Stimulated activated CD8-positive, alpha-beta memory T cell treated with anti-CD3 and anti-CD28 coated beads, Interleukin-4, amount 100 ng/mL, for 1 hour (primary cell): ENCODE measurements at places on chromosomes 12 and 14.

- no peak for DNase-seq
Measured at GRCh38 chr14:57345106-57345505, 45.3 kb upstream of the NAA30 start.

GRCh38 chr12:116277467-116278278, at the start of gene MED13L:
Gene MED13L, minus strand, starts transcription at chr12:116277693. Its CDS starts 562 bp downstream, at chr12:116277131.
- peak; percentile 67 for DNase-seq

GRCh38 chr12:13390381-13390861, 193.9 kb downstream of the EMP1 start:
- no peak for DNase-seq

GRCh38 chr12:45703942-45704341, 25.6 kb upstream of the ARID2 start:
- DNase-seq = no peak

GRCh38 chr12:100539202-100539601, 34.3 kb upstream of the GAS2L3 start:
- DNase-seq = no peak

DNA sequence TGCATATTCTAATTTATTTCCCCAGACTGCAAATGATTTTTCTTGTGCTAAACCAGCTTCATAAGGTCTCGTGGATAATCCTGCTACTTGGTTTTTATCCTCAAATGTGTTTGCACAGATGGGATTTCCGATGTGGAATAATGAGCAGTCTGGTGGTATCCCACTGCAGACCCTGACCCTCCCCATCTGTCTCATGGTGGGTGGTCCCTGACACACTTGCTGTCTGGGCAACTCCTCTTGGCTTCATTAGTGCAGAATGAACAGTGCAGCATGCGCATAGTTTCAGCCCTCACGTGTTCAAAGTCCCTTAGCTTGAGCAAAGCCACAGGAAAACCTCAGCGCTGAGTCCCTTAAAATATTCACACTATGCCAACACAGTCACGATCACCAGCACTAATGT, 996.5 kb downstream of the AACS start:
- DNase-seq = no peak

DNA sequence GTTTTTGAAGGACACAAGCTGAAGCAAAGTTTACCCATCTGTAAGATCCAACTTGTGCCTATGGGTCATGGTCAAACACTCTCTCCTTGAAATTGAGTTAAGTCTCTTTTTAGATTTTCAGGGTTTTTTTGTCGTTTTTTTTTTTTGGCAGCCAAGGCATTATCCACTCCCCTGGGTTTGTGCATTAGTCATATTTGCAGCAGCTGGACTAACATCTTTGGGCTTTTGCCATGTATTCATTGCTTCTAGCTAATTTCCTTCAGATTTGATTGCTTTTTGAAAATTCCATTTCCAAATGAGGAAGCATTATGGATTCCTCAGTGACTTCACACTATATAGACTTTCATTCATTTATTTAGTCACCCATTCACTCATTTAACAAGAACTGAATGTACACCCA, 80.3 kb upstream of the SRRM4 start:
- no peak for DNase-seq

DNA sequence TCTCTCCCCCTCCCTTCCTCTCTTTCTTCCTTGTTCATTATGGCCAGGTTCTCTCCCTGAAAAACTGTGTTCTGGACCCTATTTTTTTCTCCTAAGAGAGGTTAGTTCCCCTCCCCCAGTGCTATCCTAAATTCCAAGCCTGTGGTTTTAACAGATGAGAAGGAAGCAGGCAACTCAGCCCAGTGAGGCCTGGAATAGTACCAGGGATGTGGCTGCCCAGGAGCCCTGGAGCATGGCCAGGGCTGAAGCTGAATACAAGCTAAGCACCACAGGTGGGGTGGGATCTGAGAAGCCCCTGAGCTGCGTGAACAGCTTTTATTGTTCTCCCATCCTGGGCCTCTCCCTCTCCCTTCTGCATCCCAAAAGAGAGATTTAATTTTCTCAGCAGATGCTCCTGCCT, 1581.3 kb upstream of the TMEM132C start:
- DNase-seq = no peak

- no peak for DNase-seq
Measured at GRCh38 chr12:46174919-46175318, 93.9 kb downstream of the SLC38A1 start.

- DNase-seq = no peak
Measured at GRCh38 chr12:89087876-89088275, 264.4 kb downstream of the DUSP6 start.

DNA sequence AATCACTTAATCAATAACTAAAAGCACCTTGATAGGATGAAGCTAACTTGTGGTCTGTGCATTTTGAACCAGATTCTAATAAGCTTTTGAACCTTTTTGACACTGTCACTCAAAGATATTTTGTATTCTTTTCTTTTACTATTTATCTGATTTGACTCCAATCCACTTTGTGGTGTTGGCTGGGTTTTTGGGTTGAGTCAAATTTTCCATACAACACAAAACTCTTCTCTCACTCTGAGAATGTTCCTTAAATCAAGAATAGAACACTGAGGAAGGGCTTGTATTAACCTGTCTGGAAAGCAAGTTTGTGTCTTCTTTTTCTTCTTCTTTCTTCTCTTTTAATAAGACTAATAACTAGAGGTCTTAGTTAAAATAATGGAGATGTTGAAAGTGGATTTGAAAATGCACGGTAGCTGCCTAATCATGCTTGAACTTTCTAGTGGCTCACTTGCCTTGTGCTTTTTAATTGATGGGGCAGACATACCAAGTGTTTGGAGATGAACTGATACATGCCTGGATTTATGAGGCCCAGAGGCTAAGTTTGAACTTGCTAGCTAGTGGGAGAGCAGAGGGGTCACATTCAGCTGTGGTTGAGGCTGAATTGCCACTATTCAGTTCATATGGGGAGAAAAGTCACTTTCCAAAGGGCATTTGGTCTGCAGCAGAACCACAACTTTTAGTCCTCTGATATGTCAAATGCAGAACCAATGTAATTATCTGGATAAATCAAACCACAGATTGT, 93.5 kb upstream of the PTHLH start:
- no peak for DNase-seq

DNA sequence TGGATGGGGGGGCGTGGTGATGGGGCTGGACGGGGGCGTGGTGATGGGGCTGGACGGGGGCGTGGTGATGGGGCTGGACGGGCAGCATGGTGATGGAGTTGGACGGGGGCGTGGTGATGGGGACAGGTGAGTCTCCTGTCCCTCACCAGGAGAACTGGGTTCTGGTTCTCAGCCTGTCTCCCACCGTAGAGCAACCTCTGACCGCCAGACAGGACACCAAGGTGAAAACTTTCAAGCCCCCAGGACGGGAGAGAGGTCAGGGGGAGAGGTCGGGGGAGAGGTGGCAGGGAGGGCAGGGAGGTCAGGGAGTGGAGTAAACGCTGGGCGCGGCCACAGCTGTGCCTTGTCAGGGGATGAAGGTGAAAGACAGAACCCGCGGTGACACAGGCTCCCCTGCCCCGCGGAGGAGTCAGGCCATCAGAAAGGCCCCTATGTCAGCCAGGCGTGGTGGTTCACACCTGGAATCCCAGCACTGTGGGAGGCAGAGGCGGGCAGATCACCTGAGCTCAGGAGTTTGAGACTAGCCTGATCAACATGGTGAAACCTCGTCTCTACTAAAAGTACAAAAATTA, 84.6 kb downstream of the GALNT9 start:
- DNase-seq = no peak
